Ascending aorta (tissue), 2 donors: ENCODE measurements at places on chromosomes 2 and 18. TPM values are rescaled to one million over a fixed set of nuclear protein-coding genes. Genes with fewer than 3 reads are reported as not detected.
A peak's percentile ranks its signal among the peaks of the same experiment; 100 is the strongest.

DNA sequence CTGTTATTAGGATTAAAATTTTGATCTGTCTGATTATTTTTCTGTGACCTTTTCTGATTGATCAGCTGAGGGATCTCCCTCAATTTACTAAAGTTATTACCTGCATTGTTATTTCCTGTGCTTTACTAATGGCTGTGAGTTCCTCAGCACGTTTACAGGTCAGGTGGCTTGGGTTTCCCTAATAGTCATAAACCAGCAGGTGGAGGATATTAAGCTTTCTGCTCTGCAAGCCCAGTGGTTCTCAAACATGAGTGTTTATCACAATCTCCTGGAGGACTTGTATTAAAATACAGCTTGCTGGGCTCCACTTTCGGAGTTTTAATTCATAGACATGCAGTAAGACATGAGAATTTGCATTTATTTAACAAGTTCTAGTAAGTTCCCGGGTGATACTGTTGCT lies 22.4 kb upstream of the UGP2 start:
- DNase-seq, result no peak

DNA sequence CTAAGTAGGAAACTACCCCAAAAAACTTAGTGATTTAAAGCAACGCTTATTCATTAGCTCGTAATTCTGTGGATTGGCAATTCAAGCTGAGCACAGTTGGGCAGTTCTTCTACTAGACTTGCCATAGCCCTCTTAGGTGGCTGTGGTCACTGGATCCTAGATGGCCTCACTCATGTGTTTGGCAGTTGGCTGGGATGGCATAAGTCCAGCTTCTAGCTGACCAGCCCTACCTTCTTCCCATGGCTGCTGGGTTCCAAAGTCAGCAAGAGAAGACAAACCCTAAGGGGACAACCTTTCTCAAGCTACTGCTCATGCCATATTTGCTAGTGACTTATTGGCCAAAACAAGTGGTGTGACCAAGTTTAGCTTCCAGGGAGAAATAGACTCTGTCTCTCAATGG lies 95.3 kb downstream of the COPS8 start:
- DNase-seq, result no peak

RAX gene
- total RNA-seq, result not detected

- DNase-seq, result no peak
Measured at GRCh38 chr2:129006135-129006886, 687.6 kb upstream of the HS6ST1 start.

VAMP8 gene
- total RNA-seq, result 10.0 TPM

DNA sequence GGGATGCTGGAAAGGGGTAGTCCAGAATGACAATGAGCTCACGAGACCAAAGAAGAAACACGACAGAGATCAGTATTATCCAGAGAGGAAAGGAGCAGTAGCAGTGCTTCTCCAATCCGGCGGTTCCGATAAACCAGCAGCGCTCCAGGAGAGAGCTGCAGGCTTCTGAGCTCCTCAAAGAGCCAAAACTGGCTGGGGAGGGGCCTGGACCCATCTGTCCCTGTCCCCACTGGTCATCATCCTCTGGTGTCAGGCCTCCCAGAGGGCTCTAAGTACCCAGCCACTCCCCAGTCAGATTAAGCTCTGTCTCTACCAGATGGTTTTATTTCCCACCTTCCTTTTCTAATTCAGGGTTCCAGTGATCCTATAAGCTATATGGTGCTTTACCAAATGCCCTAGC lies 23.2 kb downstream of the DNAJC27 start:
- DNase-seq, result no peak

- no peak for DNase-seq
Measured at GRCh38 chr2:37636381-37637066, 34.9 kb downstream of the CDC42EP3 start.

HOXD12 gene
- total RNA-seq, result not detected

CCDC148 gene
- not detected for total RNA-seq

GRCh38 chr18:49934457-49934856 lies 121.1 kb upstream of the ACAA2 start:
- no peak for DNase-seq

CTAGE1 gene
- not detected for total RNA-seq

- peak; percentile 91 for DNase-seq
Measured at GRCh38 chr2:3518496-3519254, 656 bp downstream of the ADI1 start.

LIMS4 gene
- total RNA-seq, result 21.2 TPM

- DNase-seq, result no peak
Measured at GRCh38 chr18:44541781-44542180, 138.9 kb upstream of the SETBP1 start.

- no peak for DNase-seq
Measured at GRCh38 chr2:11023326-11024258, 111.9 kb downstream of the KCNF1 start.
